ENCODE measurements at places on chromosomes 5 and 9. TPM values are rescaled to one million over a fixed set of nuclear protein-coding genes. Genes with fewer than 3 reads are reported as not detected.
A peak's percentile ranks its signal among the peaks of the same experiment; 100 is the strongest.

GRCh38 chr9:26945591-26945990 is 1.5 kb downstream of the PLAA start:
- no peak for DNase-seq

DNA sequence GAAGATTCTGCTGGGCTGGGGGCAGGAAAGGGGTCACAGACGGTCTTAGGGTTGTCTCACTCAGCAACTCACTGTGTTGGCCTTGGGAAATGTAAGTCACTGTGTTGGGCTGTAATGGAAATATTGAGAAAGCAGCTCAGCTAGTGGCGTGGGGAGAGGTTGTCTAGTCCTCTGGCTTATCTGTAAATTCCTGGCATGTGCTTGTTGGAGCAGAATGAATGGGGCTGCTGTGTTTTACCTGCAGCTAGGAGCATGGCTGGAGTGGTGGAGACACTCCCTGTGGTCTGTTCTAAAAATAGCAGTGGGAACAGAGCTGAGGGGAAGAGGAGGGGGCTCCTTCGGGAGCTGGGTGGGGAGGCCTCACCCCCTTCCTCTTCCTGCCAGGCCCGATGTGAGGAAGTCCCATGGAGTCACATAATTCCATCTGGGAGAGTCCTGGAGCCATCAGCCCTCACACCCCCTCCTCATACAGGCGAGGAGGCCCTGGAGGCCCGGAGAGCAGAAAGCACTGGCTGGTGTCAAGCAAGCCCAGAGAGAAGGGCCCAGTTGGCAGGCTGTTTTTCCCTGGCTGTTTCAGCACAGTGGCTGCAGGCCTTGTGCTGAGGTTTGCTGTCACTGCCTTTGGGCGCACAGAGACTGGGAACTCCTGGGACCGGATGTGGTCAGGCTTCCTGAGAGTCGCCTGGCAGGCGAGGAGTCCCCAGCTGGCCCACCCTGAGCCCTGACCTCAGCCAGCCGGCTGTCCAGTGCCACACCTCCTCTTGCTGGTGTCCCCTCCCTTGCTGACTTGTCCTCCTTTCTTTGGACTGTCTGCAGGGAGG is 84.9 kb downstream of the RGS3 start:
- peak; percentile 71 for DNase-seq

- no peak for DNase-seq
Observed at GRCh38 chr5:7742241-7742656, 108.7 kb downstream of the CFAP90 start.

- no peak for DNase-seq
Observed at GRCh38 chr5:117759849-117760499, 1185.4 kb upstream of the SEMA6A start.

- DNase-seq, result peak; percentile 95
Observed at GRCh38 chr5:134029156-134029555, 24.4 kb upstream of the VDAC1 start.

DNA sequence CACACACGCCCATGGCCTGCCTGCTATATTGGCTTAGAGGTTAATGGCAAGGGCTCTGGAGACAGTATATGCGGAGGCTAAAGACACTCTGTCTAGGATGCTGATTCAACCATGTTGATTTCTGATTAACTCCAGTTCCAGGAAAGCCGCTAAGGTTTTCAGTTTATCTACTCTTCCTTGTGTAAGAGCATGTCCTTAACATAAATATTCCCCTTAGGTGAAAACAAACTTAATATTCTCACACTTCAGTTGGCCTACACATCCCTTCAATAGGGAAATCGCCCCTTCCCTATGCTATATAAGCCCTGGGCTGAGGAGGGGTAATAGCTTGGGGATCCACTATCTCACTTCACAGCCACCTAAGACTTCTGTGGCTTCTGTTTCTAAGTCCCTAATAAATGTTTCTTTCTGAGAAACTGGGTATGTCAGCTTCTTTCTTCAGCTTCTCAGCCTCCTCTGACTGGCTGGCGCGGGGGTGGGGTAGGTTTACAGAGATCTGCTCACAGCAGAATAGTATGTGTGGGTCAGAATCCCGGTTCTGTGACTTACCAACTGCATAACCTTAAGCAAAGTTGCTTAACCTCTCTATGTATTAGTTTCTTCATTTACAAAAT is 4.3 kb upstream of the GPX3 start:
- no peak for DNase-seq

- no peak for DNase-seq
Observed at GRCh38 chr5:115384587-115385375, 88.3 kb upstream of the CCDC112 start.

The HMHB1 gene
- not detected for total RNA-seq

The PTGDS gene
- total RNA-seq, result 2.0 TPM

GRCh38 chr9:106892632-106893031 is 29.7 kb downstream of the ZNF462 start:
- DNase-seq, result peak; percentile 98

- DNase-seq, result no peak
Observed at GRCh38 chr5:109199289-109199688, 210.5 kb downstream of the PJA2 start.

The PCDHGA10 gene
- total RNA-seq, result 21.4 TPM

- DNase-seq, result no peak
Observed at GRCh38 chr9:130181678-130182380, 9.6 kb downstream of the NCS1 start.

- no peak for DNase-seq
Observed at GRCh38 chr9:37348917-37349316, 73.6 kb upstream of the GRHPR start.

- no peak for DNase-seq
Observed at GRCh38 chr5:81756016-81756415, 5.1 kb upstream of the SSBP2 start.

DNA sequence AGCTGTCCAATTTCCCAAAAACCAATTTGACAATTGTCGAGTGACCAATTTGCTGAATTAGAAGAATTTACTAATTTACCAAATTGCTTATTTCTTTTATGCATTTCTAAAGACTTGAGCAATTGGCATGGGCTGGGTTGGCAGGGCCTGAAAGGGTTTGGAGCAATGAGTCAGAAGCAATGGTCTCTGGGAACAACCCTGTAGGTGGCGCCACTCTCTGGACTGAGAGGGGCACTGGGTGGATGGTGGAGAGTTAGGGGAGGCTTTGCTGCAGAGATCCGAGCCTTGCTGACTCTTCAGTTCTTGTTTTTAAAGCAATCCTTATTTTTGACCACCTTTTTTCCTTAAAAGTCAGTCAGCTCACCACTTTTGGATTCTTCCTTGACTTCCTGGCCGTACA is 71.5 kb upstream of the RPS23 start:
- peak; percentile 55 for DNase-seq

The HAVCR1 gene
- not detected for total RNA-seq

DNA sequence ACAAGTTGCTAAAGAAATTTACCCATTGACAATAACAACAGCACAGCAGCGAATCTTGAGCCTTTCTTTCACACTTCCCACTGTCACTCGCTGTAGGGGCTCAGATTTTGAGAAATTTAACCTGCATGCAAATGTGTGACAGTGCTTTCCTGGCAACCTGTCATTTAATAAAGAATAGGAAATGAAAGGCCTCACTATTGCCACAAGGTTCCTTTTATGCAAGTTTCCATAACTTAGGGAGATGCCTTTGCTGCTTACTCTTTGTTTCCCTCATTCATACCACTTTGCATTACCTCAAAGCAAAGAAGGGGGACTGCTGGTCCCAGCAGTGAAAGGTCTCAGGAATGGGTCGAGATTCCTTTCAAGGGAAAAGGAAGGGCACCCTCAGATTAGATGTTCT is 49.5 kb downstream of the PTCD2 start:
- DNase-seq, result no peak

DNA sequence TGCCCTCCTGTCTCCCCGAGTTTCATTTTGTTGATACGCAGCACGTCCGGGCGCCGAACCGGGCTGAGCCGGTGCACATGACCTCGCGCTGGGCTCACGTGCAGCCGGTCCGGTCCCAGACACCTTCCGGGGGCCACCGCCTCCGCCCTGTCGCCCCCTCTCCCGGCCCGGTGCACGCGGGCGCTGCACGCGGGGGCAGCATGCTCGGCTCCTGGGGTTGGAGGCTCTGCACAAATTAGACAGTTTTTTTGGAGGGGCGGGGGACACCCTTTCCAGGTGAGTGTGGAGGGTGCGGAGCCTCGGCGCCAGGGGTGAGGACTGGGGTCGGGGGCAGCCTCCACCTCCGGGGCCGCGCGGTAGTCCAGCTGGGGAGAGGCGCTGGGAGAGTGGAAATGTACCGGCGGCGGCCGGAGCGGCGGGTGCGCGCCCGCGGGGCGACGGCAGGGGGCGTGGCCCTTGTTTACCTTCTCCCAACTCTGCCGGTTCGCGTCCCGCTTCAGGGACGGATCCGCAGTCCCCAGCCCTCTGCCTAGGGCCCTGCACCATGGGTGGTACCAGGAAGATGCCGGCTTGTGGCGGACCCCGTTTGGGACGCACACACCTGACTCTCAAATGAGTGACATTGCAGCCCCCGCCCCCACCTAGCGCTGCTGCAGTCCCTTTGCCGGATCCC is 1.1 kb downstream of the JADE2 start:
- DNase-seq, result peak; percentile 62

- DNase-seq, result no peak
Observed at GRCh38 chr9:17622141-17622540, 43.3 kb downstream of the SH3GL2 start.

DNA sequence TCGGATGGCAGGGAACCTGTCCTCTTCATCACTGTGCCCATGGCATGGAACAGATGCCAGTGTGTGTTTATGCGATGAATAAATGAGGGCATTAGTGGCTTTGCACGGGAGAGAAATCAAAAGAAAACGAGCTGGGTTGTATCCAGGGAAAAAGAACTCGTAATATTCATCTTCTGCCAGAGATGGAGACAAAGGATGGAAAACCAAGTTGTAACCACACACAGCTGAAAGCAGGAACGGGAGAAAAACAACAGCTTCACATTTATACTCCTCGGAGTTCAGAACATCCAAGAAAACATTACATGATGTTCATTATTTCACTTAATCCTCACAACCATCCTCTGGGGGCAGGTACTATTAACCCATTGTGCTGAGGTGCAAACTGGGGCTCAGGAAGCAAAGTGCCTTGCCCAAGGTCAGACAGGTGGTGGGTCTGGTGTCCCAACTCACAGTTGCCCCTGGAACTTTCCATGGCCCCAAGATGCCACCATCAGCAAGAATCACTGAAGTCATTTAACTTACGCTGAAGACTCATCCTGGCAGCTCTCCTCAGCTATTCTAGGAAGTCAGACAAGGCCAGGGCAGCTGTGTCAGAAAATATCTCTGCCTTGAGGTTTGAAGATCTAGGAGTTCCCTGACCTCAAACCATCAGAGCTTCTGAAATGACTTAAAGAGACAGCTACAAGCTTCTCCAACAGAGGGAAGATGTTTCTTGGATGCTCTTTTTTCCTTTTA is 250.4 kb downstream of the NSG2 start:
- no peak for DNase-seq

GRCh38 chr5:153222936-153223335 is 267.5 kb upstream of the GRIA1 start:
- DNase-seq, result peak; percentile 87

DNA sequence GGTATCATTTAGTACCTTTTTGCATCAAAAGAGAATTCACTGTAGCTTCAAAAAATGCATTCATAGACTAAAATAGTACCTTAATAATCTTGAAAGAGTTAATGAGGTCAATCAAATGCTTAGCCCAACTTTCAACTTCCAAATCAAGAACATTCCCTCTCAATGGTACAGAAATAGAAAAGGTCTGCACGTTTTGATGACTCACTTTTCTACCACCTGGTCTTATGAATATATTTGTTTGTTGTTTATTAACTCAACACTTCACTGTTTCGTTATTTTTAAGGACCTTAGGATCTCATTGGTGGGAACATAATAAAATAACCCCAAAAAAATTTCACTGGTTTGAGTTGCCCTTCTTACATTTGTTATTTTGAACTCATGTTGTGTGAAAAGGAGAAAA is 229.5 kb downstream of the MEF2C start:
- no peak for DNase-seq

GRCh38 chr5:166909040-166909439 is 1382.4 kb upstream of the WWC1 start:
- no peak for DNase-seq

DNA sequence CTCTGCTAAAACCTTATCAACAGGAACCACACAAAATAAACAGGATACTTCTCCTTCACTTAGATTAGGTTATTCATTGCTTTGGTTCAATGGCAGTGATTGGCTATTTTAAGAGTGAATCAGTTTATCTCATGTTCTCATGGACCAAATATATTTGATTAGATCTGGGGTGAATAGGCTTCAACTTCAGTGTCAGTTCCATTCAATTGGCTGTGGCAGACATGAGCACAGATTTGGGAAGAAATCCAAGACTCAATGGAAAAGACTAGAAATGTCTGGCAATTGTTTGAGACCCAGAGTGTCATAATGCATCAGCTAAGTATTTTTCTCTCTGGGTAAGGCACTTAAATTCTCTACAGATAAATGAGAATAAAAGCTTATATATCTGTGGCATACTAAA is 37.1 kb downstream of the CDH18 start:
- no peak for DNase-seq

The HEMGN gene
- total RNA-seq, result not detected

DNA sequence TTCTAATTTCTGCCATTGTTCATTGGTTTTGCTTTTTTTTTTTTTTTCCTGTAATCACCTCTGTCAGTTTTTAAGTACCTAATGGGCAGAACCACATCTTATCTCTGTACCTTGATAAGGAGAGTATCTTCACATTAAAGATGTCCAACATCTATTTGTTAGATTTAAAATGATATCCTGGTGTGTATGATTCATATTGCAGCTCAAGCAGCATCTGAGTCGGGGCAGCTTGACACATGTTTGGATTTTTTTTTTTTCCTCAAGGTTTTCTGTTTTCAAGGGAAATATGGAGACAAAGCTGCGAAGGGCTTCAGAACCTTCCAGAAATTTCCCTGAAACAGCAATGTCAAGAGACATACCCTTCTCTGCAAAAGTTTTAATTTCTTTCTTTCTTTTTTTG is 164.7 kb downstream of the DOCK2 start:
- DNase-seq, result no peak

The ZNF782 gene
- 4.4 TPM for total RNA-seq

GRCh38 chr9:127780126-127780885 is 1.8 kb upstream of the SH2D3C start:
- DNase-seq, result no peak

- no peak for DNase-seq
Observed at GRCh38 chr9:115043632-115044031, 74.3 kb downstream of the TNC start.

DNA sequence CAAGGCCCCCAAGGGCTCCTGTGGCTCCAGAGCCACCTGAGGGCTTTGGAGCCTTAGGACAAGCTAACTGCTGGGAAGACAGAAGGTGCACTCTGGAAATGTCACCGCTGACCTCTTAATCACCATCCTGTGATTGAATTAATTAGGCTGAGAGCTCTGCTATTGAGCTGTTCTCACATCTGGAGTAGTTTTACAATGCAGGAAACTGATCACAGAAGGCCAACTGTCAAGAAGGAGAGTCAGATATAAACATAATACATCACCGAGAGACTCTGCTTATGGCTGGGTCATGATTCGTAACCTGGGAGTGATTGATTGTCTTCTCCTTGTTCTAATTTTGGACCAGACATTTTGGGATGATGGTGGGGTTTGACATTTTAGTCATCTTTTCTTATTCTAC is 226.1 kb downstream of the SLIT3 start:
- no peak for DNase-seq

Measured in LHCN-M2 (cell line).